ENCODE measurements at places on chromosomes 13 and 19.

DNA sequence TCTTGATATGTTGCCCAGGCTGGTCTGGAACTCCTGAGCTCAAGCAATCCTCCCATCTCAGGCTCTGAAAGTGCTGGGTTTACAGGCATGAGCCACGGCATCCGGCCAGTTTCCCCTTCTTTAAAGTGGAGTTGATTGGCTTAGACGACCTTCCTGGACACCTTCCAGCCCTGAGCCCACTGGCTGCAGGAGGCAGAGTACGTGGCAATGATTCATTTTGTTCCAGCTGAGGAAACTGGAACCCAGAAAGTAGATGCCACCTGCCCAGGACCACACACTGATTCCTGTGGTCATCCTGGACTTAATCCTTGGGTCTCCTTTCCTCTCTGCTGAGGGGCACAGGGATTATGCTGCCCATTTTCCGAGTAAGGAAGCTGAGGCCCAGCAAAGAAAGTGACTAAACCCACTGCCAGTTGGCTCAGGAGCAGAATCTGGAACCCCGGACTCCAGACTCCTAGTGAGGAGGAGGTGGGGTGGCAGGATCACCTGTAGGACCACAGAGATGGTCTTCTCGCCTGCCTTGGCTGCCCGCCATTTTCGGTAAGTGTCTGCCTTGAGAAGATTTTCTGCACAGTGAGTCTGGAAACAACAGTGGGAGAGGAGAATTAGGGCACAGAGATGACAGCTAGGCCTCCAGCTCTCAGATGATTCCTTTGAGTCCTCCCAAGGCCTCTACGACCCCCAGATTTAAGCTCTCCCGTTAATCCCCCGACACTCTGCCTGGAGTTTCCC lies 737 bp downstream of the XRCC1 start:
- peak; percentile 37 for DNase-seq

DNA sequence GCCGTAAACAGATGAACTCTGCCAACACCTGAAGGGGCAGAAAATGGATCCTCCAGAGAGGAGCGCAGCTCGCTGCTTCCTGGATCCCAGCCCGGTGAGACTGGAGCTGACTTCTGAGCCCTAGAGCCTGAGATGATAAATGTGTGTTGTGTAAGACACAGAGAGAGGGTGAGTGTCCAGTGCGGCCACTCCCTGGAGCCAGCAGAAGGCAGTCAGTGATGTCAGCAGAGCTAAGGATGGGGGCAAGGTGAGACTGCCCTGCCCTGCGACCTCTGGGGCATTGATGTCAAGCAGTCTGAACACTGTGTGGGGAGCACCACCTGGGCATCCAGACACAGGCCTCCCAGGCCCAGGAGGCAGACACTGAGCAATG lies 9.7 kb upstream of the SLC35E1 start:
- peak; percentile 85 for DNase-seq

- DNase-seq, result peak; percentile 43
Observed at GRCh38 chr13:84431646-84432045, 549.4 kb upstream of the SLITRK1 start.

DNA sequence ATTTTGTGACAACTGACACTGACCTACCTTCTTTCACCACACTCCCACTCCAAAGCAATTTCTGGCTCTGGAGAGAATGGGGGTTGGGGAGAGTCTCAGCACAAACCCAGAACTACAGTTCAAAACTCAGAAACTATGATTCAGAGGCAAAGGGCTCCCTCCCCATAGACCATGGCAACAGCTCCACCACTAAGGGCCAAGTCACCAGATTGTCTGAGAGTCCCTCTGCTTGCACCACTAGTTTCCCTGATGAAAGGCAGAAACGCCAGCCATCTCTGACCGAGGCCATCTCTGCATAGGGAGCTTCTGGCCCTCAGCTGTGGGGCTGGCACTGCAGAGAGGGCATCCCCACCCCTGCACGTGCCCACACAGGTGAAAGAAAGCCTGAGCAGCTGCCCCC lies 112.4 kb upstream of the VSTM2B start:
- no peak for DNase-seq

GRCh38 chr19:56142087-56142787 lies 1.1 kb downstream of the ZNF444 start:
- DNase-seq, result no peak

DNA sequence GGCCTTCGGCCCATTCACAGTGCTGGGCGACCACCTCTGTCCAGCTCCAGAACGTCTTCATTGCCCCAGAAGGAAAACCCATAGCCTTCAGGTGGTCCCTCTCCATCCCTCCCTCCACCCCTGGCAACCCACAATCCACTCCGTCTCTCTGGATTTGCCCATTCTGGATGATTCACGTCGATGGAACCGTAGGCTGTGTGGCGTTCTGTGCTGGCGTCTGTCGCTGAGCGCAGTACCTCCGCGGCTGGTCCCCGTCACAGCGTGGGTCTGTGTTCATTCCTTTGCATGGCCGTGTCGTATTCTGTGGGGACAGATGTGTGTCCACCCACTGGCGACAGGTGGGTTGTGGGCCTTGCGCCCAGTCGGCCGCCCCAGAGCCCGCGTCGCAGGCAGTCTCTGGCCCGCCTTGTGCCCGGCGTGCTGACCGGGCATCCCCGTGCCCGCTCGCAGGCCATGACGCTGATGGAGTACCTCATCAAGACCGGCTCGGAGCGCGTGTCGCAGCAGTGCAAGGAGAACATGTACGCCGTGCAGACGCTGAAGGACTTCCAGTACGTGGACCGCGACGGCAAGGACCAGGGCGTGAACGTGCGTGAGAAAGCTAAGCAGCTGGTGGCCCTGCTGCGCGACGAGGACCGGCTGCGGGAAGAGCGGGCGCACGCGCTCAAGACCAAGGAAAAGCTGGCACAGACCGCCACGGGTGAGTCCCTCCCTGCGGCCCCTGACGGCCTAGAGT lies 10.1 kb downstream of the EPN1 start:
- no peak for DNase-seq

DNA sequence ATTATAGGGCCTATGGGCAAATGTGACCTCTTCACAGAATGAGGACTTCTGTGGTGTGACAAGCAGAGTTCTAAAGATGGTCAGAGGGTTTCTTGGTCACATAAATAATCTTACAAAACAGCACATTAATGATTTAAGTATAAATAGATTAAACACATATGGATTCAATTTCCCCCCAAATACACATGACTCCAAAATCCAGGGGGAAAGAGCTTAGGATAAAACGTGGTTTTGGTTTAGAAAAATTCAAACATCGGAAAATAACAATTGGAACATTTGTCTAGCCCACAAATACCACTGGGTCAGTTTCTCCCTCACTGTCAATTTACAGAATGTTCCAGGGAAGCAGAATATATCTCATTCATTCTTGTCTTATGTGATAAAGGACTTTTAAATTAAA lies 283.1 kb downstream of the COG6 start:
- DNase-seq, result no peak

DNA sequence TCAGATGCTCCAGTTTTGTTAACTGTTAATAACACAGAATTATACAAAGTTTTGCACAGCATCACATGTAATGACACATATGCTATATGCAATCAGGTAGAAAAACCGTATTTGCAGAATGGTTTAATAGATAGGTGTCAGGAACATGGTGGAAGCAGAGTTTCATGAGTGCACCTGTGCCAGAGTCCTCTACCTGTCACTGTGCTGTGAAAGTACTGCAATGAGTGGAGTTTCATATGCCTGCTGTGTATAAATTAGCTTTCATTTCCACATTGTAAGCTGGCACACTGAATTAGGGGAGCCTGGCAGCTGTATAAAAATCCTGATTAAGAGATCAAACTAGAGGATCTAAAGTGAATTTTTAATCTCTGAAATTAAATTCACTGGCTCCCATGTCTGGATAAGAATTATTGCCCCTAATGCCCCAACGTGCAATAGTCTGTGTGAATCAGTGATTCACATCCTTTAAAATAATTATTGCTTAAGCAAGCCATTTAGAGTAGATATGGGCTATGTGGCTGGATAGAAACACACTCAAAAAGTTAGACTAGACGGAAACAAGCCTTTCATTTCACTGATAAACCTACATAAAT lies 8.5 kb upstream of the EEF1AKMT1 start:
- no peak for DNase-seq

DNA sequence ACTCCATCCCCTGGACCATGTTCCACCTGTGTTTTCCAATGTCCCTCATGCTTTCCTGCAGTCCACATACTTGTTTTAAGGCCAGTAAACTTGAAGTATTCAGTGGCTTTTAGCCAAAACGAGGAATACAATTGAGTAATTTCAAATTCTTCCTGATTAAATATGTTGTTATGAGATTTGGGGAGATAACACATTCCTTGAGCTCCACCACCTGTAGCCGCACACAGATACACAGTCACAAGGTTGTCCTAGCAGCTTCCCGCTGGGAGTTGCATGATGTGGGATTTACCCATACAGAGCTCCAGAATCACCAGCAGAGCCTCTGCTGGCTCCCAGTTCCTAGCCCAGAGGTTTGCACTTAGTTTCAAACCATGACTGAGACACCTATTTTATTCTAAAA lies 53.6 kb upstream of the FRY start:
- peak; percentile 26 for DNase-seq

Data from amniotic epithelial cell (primary cell).